Substantia nigra (tissue), 51 donors: ENCODE measurements at places on chromosomes 7 and 10.

GRCh38 chr10:20157314-20157713 is 341.1 kb downstream of the PLXDC2 start:
- no peak for DNase-seq

GRCh38 chr10:100746784-100747455 is 1.5 kb downstream of the PAX2 start:
- no peak for DNase-seq

DNA sequence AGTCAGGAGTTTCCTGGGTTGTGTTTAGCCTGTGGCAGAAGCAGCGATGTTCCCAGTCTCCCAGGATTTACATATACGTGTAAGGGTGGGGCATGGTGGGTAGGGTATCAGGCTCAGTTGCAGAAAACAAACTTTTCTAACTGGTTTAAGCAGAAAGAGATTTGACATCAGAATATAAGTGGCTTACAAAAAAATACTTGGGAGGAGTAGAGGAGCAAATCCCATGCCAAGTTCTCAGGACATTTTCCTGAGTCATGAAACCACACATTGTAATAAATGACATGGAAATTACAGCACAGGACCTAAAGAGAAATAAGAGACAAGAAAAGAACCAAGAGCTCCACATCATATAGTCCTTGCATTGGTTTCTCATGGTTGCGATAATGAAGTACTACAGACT is 26.2 kb upstream of the FRMD4A start:
- no peak for DNase-seq

GRCh38 chr7:25347360-25348066 is 119.2 kb upstream of the NPVF start:
- no peak for DNase-seq

DNA sequence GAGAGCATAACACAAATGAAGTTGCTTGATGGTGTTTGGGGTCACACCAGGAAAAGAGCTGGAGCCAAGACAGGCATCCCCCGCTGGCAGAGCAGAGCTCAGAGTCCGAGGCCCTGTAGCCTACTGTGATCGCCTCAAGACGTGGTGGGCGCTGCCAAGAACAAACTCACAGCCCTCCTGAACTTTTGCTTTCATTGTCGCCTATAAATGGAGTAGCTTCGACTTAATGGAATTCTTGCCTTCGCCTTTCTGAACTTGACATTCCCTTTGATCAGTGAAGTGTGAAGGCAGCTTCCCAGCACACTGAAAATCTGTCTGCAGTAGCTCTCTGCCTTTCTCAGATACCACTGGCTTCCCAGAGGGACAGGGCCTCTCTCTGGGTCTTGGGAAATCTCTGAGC is 21.3 kb downstream of the CPXM2 start:
- no peak for DNase-seq

- DNase-seq = no peak
These were observed 4.0 kb downstream of the GPR15LG start for GRCh38 chr10:84177541-84178141.

- DNase-seq = no peak
These were observed 14.7 kb upstream of the ZNF107 start for GRCh38 chr7:64651203-64651602.

- no peak for DNase-seq
These were observed 69.0 kb downstream of the ELMO1 start for GRCh38 chr7:37379546-37380277.

- no peak for DNase-seq
These were observed 12.6 kb downstream of the OR9A4 start for GRCh38 chr7:141928845-141929195.

GRCh38 chr10:11799736-11800080 is 23.4 kb upstream of the PROSER2 start:
- no peak for DNase-seq

GRCh38 chr10:58982470-58983239 is 193.8 kb upstream of the PHYHIPL start:
- DNase-seq = no peak

GRCh38 chr7:36306222-36306621 is 83.4 kb upstream of the ANLN start:
- no peak for DNase-seq

DNA sequence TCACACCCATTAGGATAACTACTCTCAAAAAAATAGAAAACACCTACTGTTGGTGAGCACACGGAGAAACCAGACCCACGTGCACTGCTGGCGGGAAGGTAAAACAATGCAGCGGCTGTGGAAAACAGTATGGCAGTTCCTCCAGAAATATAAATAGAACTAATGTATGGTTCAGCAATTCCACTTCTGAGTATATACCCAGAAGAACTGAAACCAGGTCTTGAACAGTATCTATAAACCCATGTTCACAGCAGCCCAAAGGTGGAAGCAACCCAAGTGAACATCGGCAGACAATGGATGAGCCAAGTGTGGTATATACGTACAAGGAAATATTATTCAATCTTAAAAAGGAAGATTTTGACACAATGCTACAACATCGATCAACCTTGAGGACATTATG is 164.7 kb downstream of the ZMYND11 start:
- no peak for DNase-seq

GRCh38 chr7:100603726-100604027 is 1.5 kb downstream of the PCOLCE start:
- no peak for DNase-seq

- no peak for DNase-seq
These were observed 29.0 kb downstream of the NEUROD6 start for GRCh38 chr7:31311552-31311951.

DNA sequence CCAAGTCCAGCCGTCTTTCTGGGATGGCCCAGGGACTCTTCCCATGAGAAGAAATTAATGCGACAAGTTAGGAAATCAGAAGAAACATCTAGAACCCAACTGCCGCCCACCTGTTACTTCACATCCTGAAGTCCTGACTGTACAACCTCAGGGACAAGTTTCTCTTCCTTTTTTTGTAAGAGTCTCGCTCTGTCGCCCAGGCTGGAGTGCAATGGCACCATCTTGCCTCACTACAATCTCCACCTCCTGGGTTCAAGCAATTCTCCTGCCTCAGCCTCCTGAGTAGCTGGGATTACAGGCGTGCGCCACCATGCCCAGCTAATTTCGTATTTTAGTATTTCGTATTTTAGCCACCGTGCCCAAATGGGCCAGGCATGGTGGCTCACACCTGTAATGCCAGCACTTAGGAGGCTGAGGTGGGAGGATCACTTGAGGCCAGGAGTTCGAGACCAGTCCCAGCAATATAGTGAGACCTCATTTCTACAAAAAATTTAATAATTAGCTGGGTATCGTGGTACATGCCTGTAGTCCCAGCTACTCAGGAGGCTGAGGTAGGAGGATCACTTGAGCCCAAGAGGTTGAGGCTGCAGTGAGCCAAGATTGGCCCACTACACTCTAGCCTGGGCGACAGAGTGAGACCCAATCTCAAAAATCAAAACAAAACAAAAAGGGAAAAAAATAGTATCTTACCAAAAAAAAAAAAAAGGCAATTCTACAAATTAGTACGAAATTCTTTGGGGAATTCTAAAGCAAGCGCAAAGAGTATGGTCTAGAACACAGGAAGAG is 20.8 kb downstream of the LAT2 start:
- DNase-seq = no peak

DNA sequence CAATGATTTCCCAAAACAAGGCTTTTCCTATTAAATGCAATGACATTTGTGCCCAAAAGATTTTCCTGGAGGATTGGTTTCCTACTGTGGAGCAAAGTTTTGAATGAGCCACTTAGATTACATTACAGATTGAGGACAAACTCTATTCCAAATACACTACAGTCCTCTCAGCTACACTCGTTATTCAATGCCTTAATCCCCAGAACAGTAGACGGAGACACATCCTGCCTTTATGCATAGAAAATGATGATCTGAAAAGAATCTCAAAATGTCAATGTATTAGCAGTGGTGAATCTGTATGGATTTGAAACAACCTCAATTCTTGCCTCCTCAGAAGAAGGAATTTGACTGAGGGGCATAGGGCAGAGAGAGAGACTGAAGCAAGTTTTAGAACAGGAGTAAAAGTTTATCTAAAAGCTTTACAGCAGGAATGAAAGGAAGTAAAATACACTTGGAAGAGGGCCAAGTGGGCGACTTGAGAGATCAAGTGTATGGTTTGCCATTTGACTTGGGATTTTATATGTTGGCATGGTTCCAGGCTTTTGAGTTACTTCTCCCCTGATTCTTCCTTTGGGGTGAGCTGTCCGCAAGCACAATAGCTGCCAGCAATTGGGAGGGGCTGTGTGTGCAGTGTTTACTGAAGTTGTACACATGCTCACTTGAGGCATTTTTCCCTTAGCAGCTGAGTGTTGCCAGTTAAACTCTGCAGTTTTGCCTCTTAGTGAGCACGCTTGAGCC is 891.9 kb upstream of the MBL2 start:
- no peak for DNase-seq

- DNase-seq = no peak
These were observed 31.0 kb upstream of the CC2D2B start for GRCh38 chr10:95876756-95877155.

GRCh38 chr7:131726031-131726430 is 169.6 kb upstream of the PODXL start:
- no peak for DNase-seq

DNA sequence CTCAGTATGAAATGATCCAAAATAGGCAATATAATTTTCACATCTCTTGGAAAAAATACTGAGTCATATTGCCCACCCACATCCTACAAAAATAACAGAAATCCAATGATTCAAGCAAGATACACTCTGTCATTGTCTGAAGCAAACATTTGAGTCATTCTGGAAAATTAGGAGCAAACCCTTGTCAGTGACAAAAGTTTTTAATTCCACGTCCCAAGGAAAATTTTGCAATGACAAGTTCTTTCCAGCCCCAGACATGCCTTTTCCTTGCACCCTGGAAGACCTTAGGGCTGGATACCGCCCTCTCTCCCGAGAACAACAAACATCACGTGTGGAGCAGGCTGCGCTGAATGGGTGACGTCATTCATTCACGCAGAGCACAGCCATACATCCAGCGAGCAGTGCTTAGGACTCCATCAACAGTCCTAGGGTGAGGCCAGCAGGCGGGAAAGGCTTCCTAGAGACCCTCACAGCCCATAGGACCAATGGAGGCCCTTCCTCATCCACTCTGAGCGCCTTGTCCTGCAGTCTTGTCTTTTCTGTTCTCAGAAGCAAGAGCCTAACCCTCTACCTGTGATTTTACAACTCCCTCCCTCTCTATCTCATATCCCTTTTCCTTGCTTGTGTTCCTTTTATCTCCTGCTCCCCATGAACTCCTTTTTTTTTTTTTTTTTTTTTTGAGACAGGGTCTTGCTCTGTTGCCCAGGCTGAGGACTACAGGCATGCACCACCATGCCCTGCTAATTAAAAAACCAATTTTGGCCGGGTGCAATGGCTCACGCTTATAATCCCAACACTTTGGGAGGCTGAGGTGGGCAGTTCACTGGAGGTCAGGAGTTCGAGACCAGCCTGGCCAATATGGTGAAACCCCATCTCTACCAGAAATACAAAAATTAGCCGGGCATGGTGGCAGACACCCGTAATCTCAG is 23.5 kb upstream of the KDM7A start:
- DNase-seq = no peak

DNA sequence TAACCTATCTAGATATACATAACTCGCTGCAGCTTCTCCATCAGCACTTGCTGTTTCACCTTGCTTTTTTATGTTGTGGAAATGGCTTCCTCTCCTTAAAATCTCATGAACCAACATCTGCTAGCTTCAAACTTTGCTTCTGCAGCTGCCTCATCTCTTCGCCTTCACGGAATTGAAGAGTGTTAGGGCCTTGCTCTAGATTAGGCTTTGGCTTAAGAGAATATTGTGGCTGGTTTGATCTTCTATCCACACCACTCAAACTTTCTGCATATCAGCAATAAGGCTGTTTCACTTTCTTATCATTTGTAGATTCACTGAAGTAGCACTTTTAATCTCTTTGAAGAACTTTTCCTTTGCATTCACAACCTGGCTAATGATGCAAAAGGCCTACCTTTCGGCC is 49.2 kb upstream of the AGR3 start:
- no peak for DNase-seq

- DNase-seq = no peak
These were observed 4.5 kb upstream of the TRAPPC14 start for GRCh38 chr7:100163006-100163531.

- no peak for DNase-seq
These were observed 253.9 kb upstream of the FZD8 start for GRCh38 chr10:35896001-35896400.

DNA sequence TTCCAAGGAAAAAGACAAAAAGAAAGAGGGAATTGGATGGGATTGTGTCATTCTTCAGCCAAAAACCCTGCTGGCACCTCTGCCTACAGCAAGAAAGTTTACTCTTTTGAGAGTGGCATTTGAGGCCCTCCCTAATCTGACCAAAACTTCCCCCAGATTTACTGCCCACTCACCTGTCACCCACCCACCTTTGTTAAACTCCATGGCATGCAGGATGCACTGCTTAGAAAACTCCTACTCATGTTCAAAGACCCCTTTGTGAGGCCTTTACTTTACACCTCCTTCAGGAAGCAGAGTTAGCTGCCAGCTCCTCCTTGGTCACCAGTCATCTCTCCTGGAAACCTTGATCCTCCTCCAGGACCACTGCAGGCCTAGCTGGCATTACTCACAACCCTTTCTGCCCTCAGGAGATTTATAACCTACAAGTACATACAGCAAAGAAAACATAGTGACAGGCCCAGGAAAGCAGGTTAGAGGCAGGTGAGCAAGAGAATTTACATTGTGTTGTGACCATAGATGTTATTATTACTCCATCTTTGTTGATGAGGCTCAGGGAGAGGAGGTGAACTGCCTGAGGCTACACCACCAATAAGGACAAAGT is 10.3 kb upstream of the PLAC9 start:
- DNase-seq = no peak

- no peak for DNase-seq
These were observed 125.5 kb downstream of the CLEC2L start for GRCh38 chr7:139648941-139649425.
